Colonic mucosa (tissue), 4 donors: ENCODE measurements at places on chromosomes 3 and 15. TPM values are rescaled to one million over a fixed set of nuclear protein-coding genes. Genes with fewer than 3 reads are reported as not detected.

ELL3 gene
- 34.9 TPM for total RNA-seq

DMXL2 gene
- total RNA-seq: 21.7 TPM

RTP3 gene
- not detected for total RNA-seq

DNA sequence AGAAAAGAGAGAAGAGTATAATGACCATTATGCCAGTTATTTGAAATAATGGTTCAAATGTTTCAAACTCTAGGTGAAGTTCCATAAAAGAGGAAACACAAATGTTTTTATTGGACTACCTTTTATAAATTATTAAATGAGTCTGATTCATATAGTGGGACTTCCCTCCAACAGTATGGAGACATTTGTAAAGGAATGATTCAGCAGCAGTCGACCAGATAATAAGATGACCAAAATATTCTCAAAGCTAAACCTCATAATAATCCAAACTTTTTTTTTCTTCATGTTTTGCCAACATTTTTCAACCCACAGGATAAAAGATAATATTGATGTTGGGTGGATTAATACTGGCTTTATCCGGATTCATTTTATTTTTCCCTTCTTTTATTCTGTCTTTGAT, 18.8 kb downstream of the TIPARP start:
- H3K36me3 ChIP-seq: peaks cover 3% of the 10 kb centered on the region
- H3K27ac ChIP-seq: no peak overlapping the region
- DNase-seq: no peak
- H3K27me3 ChIP-seq: no peaks in the 10 kb centered on the region

- no peaks in the 10 kb centered on the region for H3K4me1 ChIP-seq
- peak overlapping the region; percentile 83 for H3K27ac ChIP-seq
- no peaks in the 10 kb centered on the region for H3K27me3 ChIP-seq
- H3K4me3 ChIP-seq: peak overlapping the region; percentile 50
- H3K36me3 ChIP-seq: no peaks in the 10 kb centered on the region
Observed at GRCh38 chr3:111859974-111860859, 1.2 kb downstream of the PHLDB2 start.

DNA sequence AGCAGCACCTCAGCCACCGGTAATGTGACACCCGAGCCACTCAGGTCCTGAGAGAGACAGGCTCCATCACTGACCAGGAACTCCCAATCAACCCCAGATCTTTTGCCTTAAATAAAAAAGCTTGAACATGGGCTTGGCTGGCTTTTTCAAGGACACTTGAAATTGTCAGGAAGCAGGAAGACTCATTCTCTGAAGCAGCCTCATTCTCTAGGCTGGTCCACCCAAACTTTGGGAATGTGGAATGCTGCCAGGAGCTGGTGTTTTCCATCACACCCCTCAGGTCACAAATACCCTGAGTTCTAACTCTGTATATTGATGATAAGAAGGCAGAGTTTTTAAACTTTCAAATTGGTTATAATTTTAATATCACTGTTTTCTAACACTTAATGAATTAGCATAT, 17.0 kb downstream of the CXCR6 start:
- H3K4me3 ChIP-seq: no peak overlapping the region
- no peak for DNase-seq
- H3K36me3 ChIP-seq: peaks cover 21% of the 10 kb centered on the region
- no peak overlapping the region for H3K27ac ChIP-seq
- no peaks in the 10 kb centered on the region for H3K27me3 ChIP-seq
- no peaks in the 10 kb centered on the region for H3K4me1 ChIP-seq

- DNase-seq: no peak
- H3K36me3 ChIP-seq: no peaks in the 10 kb centered on the region
- no peak overlapping the region for H3K27ac ChIP-seq
- H3K4me1 ChIP-seq: no peaks in the 10 kb centered on the region
Observed at GRCh38 chr15:66298803-66299251, 5.5 kb downstream of the DIS3L start.

GRCh38 chr3:117063930-117064329, 354.4 kb downstream of the TUSC7 start:
- H3K4me3 ChIP-seq: no peak overlapping the region
- no peaks in the 10 kb centered on the region for H3K27me3 ChIP-seq
- H3K4me1 ChIP-seq: no peaks in the 10 kb centered on the region
- H3K27ac ChIP-seq: no peak overlapping the region
- DNase-seq: no peak

DNA sequence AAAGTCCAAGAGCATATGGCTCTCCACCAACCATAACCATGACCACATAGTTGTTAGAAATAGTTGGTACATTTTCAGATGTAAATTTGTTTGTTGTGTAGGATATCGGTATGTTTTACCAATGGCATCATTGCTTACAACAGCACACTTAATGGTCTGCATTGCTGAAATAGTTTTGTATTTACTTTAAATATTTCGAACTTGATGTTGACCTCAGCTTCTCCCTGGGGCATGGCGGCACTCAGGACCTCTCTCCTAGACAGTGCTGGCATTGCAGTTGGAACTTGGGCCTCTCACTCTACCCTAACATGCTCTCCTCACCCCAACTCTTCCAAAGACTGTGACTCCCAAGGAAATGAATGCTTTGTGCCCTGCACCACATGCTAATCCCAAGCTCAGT, 5.0 kb downstream of the SLC22A13 start:
- no peak overlapping the region for H3K27ac ChIP-seq
- no peaks in the 10 kb centered on the region for H3K36me3 ChIP-seq
- DNase-seq: no peak
- H3K27me3 ChIP-seq: no peaks in the 10 kb centered on the region

DNA sequence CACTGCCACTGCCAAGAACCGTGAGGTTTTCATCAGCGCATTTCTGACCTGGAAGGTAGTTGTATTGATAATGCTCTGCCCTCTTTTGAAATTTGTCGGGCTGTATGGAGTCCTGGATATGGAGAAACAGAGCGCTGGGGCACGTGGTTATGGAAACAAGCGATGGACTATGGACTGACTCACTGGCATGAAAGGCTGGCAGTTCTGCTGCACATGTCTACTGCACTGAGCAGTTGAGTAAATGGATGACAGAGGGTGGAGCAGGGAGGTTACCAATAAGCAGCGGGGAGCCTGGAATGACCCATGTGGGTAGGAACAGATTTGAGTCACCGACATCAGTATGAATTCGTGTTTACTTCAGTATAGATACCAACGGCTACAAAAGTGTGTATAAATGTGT, 429.5 kb downstream of the OCA2 start:
- no peak for DNase-seq
- H3K4me3 ChIP-seq: no peak overlapping the region
- H3K27ac ChIP-seq: no peak overlapping the region

GRCh38 chr3:107938143-107938542, 152.7 kb downstream of the CD47 start:
- H3K4me3 ChIP-seq: no peak overlapping the region
- H3K27me3 ChIP-seq: no peaks in the 10 kb centered on the region
- no peaks in the 10 kb centered on the region for H3K4me1 ChIP-seq
- no peaks in the 10 kb centered on the region for H3K36me3 ChIP-seq

DNA sequence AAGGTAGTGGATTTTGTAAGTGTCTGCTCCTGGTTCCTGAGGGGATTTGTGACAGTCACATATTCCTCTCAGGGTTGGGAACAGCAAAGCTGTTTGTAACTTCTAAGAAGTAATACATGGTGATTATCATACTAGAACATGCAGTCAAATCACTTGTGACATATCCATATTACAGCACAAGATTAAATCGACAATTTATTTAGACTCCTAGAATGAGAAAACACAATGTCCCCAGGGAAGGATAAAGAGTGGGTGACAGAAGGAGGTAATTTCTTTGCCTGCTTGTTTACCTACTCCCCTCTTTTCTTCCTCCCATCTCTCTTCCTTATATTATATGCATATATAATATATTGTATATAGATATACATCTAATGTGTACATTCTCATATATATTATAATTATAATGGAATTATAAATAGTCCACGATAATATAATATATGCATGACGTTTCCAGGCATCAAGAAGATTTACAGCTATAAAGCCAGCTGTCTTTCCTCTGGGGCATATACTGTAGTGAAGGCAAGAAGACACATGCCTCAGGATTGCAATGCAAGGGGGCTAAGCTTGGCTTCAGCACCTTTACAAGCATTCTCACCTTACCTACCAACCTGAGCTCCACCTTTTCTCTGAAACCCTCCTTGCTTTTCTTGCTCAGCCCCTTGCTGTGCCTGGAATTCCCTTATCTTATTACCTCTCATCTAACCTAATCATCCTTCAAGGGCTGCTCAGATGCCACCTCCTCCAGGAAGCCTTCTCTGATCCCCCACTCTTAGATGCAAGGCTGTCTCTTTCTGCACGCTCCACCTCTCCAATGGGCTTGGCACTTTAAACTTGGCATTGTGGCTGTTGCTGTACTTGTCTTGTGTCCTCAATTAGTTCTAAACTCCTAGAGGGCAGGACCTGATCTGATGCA, 73.1 kb upstream of the PIAS1 start:
- no peaks in the 10 kb centered on the region for H3K36me3 ChIP-seq
- no peak overlapping the region for H3K4me3 ChIP-seq
- H3K4me1 ChIP-seq: no peaks in the 10 kb centered on the region
- no peaks in the 10 kb centered on the region for H3K27me3 ChIP-seq
- H3K27ac ChIP-seq: no peak overlapping the region
- no peak for DNase-seq

DNA sequence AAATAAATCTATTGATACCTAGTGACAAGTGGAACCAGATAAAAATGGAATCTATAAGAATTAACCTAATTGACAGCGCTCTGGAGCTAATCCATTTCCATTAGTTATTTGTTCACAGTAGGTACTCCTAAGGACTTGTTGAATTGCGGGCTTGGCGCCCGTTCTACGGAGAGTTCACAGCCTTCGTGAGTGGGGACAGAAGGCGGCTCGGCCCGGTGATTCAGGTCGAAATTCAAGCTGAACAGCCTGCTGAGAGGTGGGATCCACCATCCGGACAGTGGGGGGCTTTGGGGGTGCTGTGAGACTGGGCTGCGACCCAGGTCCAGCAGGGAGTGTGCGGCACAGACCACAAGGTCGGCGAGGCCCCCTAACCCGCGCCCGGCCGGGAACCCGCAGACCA, 779 bp upstream of the CTNNB1 start:
- peak overlapping the region; percentile 71 for H3K4me3 ChIP-seq
- H3K27me3 ChIP-seq: no peaks in the 10 kb centered on the region
- DNase-seq: peak; percentile 48
- no peaks in the 10 kb centered on the region for H3K4me1 ChIP-seq
- peak overlapping the region; percentile 83 for H3K27ac ChIP-seq

DNA sequence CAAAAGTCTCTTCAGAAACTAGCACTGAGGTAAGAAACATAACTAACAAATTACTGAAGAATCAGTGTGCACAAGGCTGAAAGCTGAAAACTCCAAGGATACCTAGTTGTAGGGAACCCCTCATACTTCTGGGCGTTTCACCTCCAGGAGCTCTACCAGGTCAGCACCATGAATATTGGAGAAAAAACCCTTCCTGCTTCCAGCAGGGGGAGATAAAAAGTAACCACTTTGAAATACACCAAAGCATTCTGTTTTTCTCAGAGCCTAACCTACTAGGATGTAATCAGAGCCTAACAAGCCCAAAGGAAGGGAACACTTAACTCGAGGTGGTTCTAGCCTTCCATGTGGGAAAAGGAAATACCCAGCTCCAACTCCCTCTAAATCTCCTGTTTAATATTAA, 175.8 kb upstream of the MME start:
- H3K27ac ChIP-seq: no peak overlapping the region
- H3K27me3 ChIP-seq: no peaks in the 10 kb centered on the region
- no peaks in the 10 kb centered on the region for H3K4me1 ChIP-seq
- no peak overlapping the region for H3K4me3 ChIP-seq
- DNase-seq: no peak

GRCh38 chr3:119967353-119968006, 126.8 kb downstream of the GSK3B start:
- H3K27ac ChIP-seq: no peak overlapping the region
- no peaks in the 10 kb centered on the region for H3K4me1 ChIP-seq
- no peaks in the 10 kb centered on the region for H3K36me3 ChIP-seq
